ENCODE measurements at places on chromosomes 3 and 15.

DNA sequence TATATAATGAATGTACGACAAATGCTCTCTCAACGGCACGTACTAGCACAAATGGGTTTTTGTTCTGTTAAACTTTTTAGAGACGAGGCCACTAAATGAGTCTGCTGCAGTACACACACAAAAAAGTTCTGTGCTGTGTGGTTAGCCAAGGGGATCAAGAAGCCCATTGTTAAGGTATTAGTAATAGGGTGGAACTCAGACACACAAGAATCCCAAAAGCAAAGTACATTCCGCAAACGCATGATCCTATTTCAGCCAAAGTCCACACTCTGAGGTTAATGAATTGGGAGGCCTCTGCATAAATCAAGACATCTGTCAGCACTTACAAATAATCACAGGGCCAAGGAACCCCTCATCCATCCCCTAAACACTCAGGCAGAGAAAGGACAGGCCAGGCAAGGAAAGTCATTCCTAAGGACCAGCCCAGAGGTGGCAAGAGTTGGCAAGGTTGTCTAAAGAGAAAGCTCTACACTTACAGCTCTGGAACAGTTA lies 12.1 kb downstream of the OSBPL10 start:
- DNase-seq = no peak

GRCh38 chr3:53196575-53197407 lies 35.8 kb downstream of the PRKCD start:
- DNase-seq = peak; percentile 41

- DNase-seq = no peak
Observed at GRCh38 chr3:65005486-65005885, 317.7 kb upstream of the ADAMTS9 start.

GRCh38 chr3:27728195-27729087 lies 6.3 kb upstream of the EOMES start:
- peak; percentile 76 for DNase-seq

DNA sequence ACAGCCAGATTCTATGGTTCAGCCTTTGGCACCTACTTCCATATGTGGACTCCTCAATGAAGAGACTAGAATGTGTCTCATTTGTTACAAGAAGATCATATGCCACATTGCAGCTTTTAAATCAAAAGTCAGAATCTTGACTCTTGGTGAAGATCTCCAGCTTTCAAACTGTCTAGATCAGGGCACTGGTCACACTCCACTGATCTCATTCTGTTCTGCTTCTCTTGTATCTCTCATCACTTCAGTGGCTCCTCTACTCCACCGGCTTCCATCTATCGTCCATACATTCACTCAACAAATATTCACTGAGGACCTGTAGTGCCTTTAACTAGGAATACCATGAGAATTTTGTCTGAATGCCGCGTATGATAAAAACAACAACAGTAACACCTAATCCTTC lies 203.3 kb upstream of the LPP start:
- no peak for DNase-seq

DNA sequence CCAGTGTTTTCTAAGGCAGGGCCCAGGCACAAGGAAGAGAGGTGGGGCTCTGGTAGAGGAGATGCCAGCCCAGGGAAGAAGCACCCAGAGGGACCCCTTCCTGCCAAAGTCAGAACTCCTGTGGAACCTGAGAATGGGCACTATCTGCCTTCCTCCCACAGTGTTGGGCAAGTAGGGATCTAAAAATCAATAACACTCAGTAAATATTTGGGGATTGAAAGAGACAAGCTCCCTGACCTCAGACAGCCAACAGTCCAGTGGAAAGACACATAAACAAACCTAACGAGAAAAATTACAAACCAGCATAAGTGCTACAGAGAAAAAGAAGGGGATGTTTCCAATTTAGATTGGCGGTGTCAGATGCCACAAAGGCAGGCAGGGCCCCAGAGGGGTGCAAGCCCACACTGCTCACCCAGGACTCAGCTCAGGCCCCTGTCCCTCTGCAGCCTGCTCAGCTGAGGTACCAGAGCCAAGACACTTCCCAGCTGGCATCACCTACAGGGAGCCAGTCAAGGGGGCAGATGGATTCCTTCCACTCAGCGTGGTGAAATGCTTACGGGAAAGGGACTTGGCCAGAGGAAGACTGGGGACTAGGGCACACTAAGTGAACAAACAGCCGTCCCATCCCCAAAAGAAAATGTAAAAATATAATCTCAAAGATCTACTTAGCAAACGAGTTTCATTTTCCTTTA lies 15.9 kb downstream of the ADCY5 start:
- DNase-seq = no peak

GRCh38 chr3:121592856-121593702 lies at the start of gene FBXO40:
FBXO40 (plus strand) TSS chr3:121593379; CDS start chr3:121620576, 27,197 bp downstream.
- DNase-seq = peak; percentile 56

GRCh38 chr3:162729686-162730085 lies 1233.1 kb downstream of the OTOL1 start:
- no peak for DNase-seq

All from H7 (cell line).